ENCODE measurements at places on chromosomes 2 and 18.

GRCh38 chr2:132725148-132725547 is 55.1 kb upstream of the LYPD1 start:
- DNase-seq, result no peak

DNA sequence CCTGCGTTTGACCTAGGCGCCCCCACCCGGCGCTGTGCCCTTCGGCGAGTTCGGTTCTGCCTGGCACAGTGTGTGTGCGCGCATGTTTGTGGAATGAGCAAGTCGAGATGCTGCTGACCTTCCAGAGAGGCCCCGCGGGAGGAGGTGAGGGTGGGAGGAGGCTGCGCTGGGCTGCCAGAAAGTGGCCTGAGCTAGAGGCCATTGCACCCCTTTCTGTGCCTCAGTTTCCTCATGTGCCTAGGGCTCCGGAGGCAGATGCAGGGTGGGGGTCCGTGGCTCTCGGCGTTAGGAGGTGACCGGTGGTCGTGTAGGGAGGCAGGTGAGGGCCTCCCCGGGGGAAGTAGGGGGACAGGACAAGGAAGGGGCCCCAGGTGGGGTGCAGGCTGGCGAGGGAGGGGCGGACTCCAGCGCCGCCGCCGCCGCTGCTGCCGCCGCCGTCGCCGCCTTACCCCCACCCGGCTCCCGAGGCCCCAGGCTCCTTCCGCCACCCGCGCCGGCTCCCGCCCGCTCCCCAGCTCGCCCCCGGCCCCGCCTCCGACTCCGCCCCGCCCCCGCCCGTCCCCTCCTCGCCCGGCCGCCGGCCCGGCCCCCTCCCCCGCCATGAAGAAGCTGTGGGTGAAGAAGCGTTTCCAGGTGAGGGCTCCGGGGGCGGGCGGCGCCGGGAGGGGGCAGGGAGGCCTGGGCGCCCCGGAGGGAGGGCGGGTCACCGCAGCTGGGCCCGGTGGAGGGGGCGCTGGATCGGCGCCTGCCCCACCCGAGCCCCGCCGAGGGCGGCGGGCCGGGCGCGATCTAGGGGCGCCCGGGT is 7.0 kb downstream of the SPEG start:
- no peak for DNase-seq

- no peak for DNase-seq
Observed at GRCh38 chr2:23953625-23954024, 13.4 kb downstream of the UBXN2A start.

DNA sequence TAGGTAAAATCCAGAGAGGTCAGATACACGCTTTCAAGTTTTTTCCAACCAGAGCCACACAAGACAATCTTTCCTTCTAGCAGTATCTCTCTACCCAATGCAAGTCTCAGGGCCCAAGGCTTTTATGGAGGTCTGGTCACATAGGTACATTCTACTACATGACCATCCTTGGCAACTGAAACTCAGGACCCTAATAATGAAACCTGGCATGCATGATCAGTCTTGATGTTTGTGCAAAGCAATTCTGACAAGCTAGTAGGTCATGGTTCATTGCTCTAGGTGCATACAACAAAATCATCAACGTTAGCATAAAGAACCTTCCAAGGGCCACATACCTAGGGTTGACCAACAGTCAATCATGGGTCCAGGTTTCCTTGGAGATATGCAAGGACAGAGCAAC is 33.2 kb upstream of the CCDC88A start:
- no peak for DNase-seq

DNA sequence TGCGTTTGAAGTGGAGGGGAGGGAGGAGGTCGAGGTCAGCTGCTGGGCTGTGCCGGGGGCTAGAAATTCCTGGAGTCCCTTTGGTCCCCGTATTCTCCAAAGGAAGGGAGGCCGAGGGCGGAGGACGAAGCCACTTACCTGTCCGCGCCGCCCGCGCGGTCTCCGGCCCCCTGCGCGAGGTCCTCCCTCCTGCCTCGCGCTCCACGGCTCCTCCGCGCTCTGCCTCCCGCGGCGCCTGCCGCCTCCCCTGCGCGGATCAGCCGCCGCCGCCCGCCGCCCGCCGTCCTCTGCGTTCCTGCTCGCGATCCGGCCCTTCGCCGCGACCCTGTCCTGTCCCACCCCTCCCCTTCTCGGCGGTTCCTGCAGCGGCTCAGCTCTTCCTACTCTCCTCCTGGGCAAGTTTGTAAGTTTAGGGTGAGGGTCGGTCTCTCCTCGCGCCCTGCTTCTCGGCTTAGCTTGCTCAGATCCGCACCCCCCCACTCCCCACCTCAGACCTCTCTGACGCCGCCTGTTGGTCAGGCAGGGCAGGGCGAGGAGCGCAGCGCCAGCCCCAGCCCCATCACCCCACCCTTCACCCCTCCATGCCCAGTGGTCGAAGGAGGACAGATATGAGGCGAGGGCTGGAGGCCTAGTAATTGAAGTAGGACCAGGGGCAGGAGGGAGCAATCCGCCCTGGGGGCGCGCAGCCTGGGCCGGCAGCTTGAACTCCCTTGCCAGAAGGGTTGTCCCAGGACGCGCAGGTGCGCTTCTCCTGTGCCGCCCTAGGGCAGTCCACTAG is 9.7 kb upstream of the SKOR2 start:
- DNase-seq, result no peak
